ENCODE measurements at places on chromosomes 11 and 22.

DNA sequence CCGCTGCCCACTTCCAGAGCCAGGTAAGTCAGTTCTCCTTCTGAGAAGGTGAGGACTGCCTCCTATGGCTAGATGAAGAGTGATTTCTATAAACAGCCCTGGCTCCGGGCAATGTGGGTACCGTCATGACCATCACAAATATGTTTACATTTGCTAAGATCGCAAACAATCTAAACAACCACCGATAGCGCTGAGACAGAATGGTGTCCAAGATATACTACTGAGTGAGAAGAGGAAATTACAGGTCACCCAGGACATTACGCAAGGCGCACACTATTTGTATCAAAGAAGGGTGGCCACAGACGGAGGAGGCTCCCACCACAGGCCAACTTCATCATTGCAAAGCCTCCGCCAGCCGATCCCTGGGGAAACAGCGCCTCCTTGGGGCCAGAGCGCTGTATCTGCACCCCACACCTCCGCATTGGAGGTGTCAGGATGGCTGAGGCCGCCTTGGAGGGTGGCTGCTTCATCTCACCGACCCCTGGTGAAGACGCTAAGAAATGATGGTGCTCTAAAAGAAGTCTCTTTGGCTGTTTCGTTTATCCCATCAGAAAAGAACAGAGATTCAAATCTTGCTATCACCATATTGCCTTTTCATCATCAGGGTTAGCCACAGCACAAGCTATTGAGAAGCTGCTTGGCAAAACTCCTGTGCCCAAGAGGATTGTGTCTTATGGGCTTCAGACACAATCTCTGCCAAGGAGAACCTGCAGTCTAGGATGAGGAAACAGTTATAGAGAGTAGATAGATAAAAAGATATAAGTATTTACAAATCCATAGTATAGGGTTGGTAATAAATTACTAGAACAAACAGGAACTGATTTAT lies 12.3 kb upstream of the ASRGL1 start:
- peak; percentile 17 for DNase-seq

GRCh38 chr11:29173660-29174062 lies 843.2 kb downstream of the KCNA4 start:
- no peak for DNase-seq

- no peak for DNase-seq
Observed at GRCh38 chr11:19777039-19777376, 64.4 kb downstream of the NAV2 start.

GRCh38 chr11:88345949-88346348 lies 8.4 kb upstream of the CTSC start:
- no peak for DNase-seq

DNA sequence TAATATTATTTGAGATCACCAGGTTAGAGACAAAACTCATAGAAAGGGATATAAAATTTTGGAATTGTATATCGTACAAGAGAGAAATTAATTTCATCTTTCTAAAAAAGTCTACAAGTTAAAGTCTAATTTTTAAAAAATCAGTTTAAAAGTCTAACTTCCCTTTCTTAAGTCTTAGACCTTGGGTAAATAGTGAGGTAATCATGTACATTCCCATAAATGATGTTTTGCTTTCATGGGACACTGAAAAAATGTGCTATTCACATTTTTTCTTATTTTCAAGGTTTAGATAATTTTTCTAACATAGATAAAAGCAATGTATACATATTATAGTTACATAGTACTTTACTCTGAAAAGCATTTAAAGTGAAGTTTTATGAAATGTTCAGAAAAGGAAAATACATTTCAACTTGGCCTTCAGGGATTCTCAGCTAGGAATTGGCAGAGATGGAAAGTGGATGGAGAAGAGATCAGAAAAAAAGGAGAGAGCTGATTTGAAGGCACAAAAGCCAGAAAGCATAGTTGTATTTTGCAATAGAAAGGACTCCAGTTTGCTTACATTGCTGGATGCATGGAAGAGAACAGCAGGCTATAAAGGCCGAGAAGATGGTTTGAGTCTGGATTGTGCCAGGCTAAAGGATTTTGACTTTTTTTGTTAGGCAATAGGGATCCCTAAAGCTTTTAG lies 194.0 kb downstream of the CASP12 start:
- no peak for DNase-seq

- no peak for DNase-seq
Observed at GRCh38 chr11:133897331-133897650, 52.0 kb upstream of the SPATA19 start.

GRCh38 chr11:3977078-3977477 lies 117.5 kb upstream of the RRM1 start:
- no peak for DNase-seq

GRCh38 chr11:85884581-85885021 lies 29.4 kb downstream of the CCDC83 start:
- no peak for DNase-seq

- no peak for DNase-seq
Observed at GRCh38 chr22:35517207-35517606, 23.4 kb upstream of the RASD2 start.

DNA sequence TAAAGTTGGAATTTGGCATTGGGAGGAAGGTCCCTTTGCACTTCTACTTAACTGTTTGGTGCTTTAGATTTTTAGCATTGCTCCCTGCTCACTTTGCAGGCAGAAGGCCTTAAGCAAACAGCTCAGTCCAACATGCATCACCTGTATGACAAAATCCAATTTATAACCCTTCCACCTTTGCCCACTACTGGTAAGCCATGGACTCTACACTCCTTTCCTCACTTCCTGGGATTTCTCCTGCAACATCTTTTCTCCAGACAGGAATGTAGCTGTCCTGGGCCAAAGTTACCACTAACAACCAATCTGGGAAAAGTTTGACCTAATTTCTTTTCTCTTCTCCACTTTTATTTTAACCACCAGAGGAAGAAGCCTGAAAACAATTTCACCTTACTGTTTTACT lies 1.8 kb upstream of the OR2D2 start:
- DNase-seq, result no peak

- no peak for DNase-seq
Observed at GRCh38 chr11:64542172-64543125, 48.6 kb upstream of the SLC22A12 start.

GRCh38 chr11:65652511-65653228 lies 10.0 kb downstream of the RELA start:
- peak; percentile 91 for DNase-seq

- peak; percentile 91 for DNase-seq
Observed at GRCh38 chr11:21582791-21583190, 610.1 kb upstream of the ANO5 start.

- no peak for DNase-seq
Observed at GRCh38 chr22:20127869-20128618, 3.6 kb upstream of the ZDHHC8 start.
